ENCODE measurements at places on chromosomes 3 and 15.

- no peak for DNase-seq
These were observed 226.6 kb upstream of the TLE3 start for GRCh38 chr15:70324001-70324974.

DNA sequence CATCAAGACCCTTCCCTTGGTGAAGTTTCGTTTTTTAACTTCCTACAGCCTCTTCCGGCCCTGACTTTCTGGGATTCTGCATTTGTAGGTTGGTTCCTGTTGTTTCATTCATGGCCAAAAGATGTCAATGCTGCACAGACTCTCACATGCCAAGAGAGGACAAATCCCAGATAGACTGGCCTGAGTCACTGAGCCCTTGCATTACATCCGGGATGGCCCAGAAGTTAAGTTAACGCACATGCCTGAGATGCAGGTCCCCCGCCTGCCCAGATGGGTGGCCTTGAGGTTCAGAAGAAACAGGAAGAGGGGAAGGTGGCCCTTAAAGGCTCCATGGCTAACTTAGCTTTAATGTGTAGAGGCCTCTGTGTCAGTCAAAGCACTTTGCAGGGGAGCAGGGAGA lies 51.6 kb upstream of the SRGAP3 start:
- no peak for DNase-seq

- DNase-seq: no peak
These were observed 28.4 kb downstream of the CRTC3 start for GRCh38 chr15:90558171-90558573.

- DNase-seq: no peak
These were observed 3.9 kb upstream of the ARPP21 start for GRCh38 chr3:35635407-35635806.

DNA sequence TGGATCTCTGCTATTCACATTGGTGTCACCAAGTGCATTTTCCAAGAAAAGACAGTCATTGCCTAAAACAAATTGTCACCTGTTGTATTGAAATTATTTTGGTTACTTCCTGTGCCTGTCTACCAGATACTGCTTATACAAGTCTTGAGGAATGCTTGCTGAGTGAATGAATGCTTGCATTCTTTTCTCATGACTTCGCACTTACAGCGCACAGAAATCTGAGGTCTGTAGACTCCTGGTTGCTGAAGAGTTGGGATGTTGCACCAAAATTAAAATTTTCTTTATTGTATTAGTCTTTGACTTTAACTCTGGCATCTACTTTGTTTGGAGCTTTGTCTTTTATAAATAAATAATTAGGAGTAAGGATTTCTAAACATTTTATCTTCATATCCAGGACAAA lies 28.4 kb downstream of the SH3GL3 start:
- no peak for DNase-seq

- no peak for DNase-seq
These were observed 40.1 kb downstream of the FLNB start for GRCh38 chr3:58048301-58048700.

DNA sequence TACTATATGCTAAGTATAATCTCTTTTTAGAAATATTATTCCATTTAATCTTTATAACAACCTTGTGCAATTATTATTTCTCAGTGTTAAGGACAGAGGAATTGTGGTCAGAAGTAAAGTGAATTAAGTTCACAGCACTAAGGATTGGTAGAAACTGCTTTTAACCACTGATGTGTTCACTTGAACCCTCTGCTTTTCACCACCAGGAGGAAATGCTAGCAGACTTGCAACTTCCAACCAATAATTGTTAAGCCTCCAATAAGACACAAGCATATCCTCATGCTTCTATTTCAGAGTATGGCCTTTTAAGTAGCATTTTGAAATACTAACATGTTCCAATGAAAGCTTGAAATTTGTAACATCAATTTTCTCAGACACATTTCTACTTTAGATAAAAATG lies 527.4 kb downstream of the SI start:
- DNase-seq: no peak

DNA sequence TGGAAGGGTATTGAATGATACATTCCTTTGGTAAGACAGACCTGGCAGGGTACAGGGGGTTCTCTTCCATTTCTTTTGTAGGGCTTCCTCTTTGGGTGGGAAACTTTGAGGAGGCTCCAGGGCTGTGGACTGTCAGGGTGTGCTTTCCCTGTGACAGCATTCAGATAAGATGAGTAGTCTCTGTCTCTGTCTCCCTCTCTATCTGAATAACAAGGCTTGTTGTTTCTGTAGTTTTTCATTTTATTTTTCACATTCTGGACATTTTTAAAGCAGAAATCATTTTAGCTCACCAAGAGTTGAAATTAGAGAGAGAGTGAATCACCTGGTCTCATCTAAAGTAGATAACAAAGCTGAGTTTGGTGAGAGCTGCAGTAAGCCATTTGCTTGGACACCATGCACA lies 100.8 kb upstream of the TPM1 start:
- no peak for DNase-seq

- DNase-seq: no peak
These were observed 1.5 kb downstream of the ATP8B4 start for GRCh38 chr15:50117431-50118027.

DNA sequence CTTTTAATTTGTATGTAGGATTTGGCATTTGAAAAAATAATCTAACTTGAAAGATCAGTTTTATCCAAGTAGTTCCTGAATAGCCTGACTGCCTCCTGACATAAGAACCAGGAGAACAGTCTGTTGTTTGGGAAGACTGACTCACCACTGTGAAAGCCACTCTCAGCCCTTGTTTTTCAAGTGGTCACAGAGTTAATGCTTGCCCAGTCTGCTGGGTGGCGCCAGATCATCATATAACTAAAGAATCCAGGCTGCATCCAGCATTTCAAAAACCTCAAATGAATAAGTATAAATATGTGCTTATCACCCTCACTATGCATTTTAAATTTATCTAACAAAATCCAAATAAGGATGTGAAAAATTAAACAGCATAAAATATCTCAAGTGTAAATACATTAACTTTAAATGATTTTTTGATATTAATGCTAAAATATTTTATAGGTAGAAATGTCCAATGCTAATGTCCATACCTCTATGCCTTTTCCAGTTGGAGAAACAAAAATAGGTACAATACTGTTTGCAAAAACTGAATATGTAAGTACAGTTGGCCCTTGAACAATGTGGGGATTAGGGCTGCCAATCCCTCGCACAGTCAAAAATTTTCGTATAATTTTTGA lies 26.9 kb upstream of the ZBBX start:
- peak; percentile 0 for DNase-seq

DNA sequence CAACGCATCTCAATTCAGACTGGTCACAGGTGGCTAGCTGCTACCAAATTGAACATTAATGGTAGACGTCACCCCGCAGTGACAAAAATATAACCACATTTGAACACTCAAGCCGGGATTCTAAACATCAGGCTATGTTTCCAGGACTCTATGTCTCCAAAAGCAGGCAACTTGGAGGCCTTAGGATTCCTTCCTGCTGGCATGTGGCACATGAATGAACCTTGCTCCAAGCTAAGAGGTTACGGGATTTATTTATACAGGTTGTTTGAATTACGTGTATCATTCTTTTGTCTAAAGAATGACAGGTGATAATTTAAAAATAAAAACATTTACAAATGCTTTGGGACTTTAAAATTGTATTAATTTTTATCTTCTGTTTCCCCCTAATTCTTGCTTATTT lies 864.4 kb upstream of the CFAP20DC start:
- DNase-seq: no peak

DNA sequence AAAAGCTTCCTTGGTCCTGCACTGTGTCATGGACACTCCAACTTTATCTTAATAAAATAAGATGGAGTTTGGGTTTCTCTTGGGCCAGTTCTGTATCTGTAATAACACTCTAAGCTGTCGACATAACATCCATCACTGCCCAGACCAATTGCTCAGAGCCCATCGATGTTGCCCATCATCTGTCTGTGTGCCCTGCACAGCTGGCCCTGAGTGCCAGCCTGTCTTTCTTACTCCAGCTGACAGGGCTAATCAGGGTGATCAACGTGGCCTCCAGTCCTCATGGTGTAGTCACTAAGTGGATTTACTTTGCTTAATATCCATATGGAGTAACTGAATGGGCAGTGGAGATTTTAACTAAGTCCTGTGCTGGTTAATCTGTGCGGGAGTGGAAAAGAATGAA lies 419.8 kb upstream of the TPM1 start:
- DNase-seq: no peak

- no peak for DNase-seq
These were observed 17.9 kb downstream of the SERP1 start for GRCh38 chr3:150528354-150528797.

GRCh38 chr15:38894243-38894948 lies 329.8 kb upstream of the RASGRP1 start:
- no peak for DNase-seq

- DNase-seq: no peak
These were observed 234.4 kb downstream of the OCA2 start for GRCh38 chr15:27864719-27865118.

DNA sequence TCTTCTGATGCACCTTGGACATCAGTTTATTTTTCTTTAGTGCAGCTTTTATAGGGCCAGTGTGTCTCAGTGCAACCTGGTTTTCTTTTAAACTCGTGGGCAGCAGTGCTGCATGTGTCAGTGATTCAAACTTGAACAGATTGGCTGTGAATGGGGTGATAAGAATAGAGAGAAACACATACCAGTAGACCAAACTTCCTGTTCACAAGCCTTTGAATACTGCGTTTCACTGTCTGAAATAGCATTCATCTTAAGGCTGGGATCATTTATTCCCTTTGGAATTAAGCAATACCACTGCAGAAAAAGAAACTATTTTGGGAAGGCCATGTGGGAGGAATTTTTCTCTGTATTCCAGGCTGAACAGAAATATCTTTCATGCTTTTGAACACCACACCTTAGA lies 51.7 kb downstream of the PHLDB2 start:
- DNase-seq: no peak

DNA sequence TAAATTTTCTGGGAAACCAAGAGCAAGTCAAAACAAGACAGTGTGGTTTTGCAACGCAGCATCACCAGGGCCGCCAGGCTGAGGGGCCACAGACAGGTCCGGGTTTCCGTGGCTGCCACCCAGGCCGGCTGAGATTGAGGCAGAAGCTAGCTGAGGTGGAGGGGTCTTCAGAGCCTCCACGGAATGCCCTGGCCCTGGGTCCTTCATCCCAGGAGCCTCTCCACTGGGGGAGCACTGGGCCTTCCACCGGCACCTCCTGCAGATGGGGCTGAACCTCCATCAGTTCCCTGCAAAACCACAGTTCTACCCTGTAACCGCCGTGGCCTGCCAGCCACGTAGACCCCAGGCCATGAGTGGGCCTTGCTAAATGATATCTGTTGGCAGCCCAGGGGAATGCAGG lies 152.7 kb downstream of the CHSY1 start:
- no peak for DNase-seq

- DNase-seq: no peak
These were observed 1.4 kb downstream of the SETD5 start for GRCh38 chr3:9398700-9399336.

GRCh38 chr3:14425581-14426304 lies 23.3 kb downstream of the SLC6A6 start:
- no peak for DNase-seq

DNA sequence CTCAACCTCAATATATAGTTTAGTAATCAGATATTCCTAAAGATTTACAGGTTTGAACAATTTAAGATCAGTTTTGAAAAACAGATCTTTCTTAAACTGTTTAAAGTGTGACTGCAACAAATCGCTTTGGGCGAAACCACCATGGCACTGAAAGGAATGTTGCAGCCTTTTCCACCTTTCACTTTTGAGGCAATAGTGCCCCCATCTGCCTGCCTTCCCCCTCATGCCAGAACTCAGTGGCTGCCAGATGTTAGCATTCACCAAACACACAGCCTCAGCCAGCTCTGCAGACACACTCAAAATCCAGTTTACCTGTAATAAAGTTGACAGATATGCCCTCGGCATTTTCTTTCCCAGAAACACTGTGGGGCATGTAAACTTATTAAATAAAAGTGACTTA lies 3.3 kb downstream of the LYSMD4 start:
- DNase-seq: no peak

DNA sequence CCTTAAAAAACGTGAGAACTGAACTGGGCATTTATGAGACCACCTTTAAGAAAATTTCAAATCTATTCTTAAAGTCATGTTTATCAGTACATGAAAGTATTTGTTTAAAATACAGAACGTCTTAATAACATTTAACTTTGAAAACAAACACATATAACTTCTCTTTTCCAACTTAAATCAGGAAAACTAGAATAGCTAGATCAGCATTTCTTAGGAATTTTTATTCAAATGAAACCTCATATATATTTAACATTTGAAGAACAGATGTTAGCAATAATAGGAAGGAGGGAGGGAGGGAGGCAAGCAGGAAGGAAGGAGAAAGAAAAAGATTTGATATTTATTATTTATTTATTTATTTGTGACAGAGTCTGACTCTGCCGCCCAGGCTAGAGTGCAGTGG lies 120.2 kb downstream of the NR1I2 start:
- DNase-seq: no peak

- DNase-seq: no peak
These were observed 165.1 kb downstream of the IL5RA start for GRCh38 chr3:2945121-2945520.

GRCh38 chr15:45185069-45185779 lies 2.5 kb downstream of the SHF start:
- no peak for DNase-seq

- no peak for DNase-seq
These were observed 42.5 kb downstream of the SETD2 start for GRCh38 chr3:47121409-47121808.

GRCh38 chr3:72310419-72311380 lies 525.8 kb upstream of the PROK2 start:
- DNase-seq: no peak

GRCh38 chr3:13282358-13282985 lies 137.7 kb downstream of the NUP210 start:
- no peak for DNase-seq

- no peak for DNase-seq
These were observed 101.9 kb upstream of the KCNMB2 start for GRCh38 chr3:178434206-178434805.

DNA sequence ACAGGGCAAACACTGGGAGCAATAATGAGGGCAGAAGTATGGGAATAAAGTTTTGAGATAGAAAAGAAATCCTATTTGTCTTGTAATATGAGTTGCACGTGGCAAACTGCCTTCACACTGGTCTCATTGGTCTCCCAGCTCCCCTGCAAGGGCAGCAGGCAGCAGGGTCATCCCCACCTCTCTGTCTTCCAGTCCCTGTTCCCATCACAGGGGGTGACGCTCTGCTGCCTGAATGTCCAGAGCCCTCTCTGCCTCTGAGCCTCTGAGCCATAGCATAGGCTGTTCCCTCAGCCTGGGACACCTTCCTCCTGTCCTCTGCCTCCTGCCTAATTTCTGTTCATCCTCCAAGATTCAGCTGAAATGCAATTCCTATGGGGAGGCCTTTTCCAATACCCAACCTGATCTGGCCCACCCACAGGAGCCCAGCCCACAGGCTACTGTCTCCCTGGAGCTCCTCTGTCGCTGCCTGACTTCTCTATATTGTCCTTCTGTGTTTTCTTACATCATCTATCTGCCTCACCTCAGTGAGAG lies 12.1 kb upstream of the SKOR1 start:
- no peak for DNase-seq

DNA sequence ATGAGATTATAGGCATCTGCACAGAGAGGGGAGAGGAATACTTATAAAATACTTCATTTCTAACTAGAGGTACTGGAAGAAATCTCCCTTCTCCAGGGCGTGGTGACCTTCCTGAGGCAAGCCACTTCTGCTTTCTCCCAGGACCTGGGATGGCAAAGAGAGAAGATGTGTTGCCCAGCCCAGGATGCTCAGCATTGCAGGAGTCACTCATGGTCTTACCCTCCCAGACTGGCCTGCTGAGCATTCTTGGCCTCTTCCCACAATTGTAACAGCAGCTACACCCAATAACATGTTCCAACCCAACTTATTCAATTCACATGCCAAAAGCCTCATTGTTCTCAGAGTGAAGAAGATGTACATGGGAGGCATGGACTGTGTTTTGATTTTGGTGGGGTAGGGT lies 37.9 kb downstream of the IL20RB start:
- DNase-seq: no peak
